Activated CD4-positive, alpha-beta T cell treated with anti-CD3 and anti-CD28 coated beads for 48 hours (primary cell): ENCODE measurements at places on chromosomes 13 and 19.

- no peak for DNase-seq
These were observed 88.0 kb downstream of the SLC10A2 start for GRCh38 chr13:102978168-102978567.

- DNase-seq, result no peak
These were observed 671 bp downstream of the MCOLN1 start for GRCh38 chr19:7522923-7523667.

- no peak for DNase-seq
These were observed 97.2 kb upstream of the ARHGEF7 start for GRCh38 chr13:111017755-111018459.

- peak; percentile 88 for DNase-seq
These were observed 2.0 kb downstream of the SLC1A5 start for GRCh38 chr19:46786236-46787039.

DNA sequence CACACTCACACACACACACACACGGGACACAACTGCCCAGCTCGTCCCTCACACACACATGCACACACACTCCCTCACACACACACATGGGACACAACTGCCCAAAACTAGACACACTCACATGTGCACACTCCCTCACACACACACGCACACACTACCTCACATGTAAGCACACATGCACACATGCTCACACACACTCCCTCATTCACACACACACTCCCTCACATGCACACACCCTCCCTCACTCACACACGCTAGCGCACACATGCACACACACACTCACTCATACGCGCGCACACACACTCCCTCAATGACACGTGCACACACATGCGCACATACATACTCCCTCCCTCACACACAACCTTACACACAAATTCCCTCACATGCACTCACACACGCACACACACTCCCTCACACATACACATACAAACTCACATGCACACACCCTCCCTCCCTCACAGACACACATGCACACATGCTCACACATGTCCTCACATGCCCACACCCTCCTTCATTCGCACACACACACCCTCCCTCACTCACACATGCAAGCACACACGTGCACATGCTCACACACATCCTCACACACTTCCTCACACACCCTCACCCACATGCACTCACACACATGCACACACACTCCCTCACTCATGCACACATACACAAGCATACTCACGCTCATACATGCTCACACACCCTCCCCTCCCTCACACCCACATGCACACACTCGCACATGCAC, 9.0 kb upstream of the RASA3 start:
- DNase-seq, result no peak

DNA sequence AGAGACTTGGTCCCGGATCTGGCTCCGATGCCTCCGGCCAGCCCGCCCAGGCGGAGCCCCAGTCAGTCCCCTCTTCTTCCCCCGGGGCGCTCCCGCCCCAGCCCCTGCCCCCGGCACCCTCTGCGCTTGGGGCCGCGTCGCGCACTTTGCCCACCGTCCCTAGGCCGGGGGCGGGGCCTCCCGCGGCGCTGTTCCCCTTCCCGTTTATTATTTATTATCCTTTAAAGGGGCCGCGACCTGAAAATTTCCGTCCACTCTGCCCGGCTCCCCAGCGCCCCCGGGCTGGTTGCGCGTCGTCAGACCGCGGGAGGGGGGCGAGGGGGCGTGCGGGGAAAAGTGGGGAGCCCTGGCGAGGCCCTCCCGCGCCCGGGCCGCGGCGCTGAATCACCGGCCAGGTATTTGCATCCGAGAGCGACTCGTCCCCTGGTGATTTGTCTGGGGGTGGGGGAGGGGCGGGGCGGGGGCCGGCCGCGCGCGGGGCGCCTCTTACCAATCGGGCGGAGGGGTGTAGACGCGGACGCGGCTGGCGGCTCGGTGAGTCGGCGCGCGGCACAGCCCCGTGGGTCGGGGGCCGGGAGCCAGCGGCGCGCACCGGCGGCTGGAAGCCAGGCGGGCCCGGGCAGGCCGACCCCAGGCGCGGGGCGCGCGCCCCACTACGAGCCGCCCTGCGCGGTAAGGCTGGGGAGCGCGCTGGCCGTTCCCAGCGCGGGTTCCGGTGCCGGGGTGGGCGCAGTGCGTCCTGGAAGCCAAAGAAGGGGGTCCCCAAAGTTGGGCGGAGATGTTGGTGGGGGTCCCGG, at the start of gene ARID3A:
ARID3A (plus strand) TSS at position 510 of the 797 bp plus-strand sequence. CDS start 3,494 bp downstream, outside the sequence.
- peak; percentile 82 for DNase-seq

GRCh38 chr13:51645154-51645650, 60.9 kb downstream of the WDFY2 start:
- no peak for DNase-seq

GRCh38 chr13:65159803-65160202, 2070.3 kb downstream of the PCDH9 start:
- no peak for DNase-seq

- DNase-seq, result no peak
These were observed 65.2 kb downstream of the SLC15A1 start for GRCh38 chr13:98687319-98687718.

DNA sequence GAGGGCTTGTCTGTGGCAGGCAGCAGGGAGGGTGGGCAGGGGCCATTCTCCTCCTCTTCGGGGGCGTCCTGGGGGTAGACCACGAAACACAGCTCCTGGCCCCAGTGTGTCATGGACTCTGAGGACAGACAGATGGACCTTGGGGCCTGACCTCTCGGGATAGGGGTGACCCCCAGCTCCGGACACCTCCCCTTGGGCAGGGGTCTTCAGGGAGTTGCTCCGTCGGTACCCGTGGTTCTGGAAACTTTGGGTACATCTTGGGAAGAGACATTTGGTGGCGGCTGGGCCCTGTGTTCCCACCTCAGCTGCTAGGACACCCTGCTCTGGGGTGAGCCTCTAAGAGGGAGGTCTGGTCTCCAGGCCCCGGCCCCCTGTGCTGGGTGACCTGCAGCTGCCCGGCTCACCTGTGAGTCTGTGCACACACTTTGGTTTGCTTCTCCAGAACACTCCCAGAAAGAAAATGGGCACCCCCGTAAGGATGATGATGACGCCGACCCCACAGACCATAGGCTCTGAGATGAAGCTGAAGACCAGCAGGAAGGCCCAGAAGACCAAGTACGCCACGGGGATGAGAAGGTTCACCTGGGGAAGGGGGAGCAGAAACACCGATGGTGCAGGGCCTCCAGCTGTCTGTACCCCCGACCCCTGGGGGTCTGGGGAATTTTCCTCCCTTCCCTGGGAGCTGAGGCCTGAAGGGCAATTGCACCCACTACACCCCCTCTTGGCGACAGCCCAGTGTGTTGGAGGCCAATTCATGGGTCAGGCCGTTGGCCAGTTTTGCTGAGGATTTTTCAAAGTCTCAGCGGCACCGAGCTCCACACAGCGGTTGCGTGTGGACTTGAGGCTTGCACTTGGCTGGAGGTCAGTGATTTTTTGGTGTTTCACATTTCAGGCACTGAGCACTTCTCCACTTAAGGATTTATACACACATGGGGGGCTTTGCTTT, 15.0 kb downstream of the LRP3 start:
- DNase-seq, result no peak

DNA sequence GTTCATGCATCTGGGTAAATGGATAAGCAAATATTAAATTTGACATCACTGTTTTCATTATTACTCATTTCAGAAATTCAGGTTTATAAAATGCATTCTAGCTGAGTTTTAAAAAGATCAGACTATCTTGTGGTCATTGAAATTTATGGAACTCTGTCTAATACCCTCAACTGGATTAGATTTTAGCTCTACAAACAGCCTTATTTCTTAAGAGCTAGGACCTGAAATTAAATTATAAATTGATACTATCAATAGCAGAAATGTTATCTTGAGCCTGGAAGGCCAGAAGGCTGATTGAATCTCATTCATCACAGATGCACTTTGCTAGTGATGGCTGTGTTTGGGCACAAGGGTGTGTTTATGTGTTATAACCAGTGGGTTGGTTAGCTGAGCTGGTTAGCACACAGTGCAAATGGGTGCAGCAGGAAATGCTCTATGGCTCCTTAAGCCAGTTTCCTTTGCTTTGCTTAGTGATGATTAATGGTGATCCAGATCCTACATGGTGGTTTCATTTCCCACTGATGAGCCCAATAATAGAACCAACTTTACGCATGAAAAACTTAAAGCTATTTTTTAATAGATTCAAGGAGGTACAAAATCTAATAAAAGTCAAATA, 310.8 kb upstream of the KLF12 start:
- DNase-seq, result no peak

GRCh38 chr13:29703421-29703820, 107.9 kb upstream of the SLC7A1 start:
- DNase-seq, result no peak

DNA sequence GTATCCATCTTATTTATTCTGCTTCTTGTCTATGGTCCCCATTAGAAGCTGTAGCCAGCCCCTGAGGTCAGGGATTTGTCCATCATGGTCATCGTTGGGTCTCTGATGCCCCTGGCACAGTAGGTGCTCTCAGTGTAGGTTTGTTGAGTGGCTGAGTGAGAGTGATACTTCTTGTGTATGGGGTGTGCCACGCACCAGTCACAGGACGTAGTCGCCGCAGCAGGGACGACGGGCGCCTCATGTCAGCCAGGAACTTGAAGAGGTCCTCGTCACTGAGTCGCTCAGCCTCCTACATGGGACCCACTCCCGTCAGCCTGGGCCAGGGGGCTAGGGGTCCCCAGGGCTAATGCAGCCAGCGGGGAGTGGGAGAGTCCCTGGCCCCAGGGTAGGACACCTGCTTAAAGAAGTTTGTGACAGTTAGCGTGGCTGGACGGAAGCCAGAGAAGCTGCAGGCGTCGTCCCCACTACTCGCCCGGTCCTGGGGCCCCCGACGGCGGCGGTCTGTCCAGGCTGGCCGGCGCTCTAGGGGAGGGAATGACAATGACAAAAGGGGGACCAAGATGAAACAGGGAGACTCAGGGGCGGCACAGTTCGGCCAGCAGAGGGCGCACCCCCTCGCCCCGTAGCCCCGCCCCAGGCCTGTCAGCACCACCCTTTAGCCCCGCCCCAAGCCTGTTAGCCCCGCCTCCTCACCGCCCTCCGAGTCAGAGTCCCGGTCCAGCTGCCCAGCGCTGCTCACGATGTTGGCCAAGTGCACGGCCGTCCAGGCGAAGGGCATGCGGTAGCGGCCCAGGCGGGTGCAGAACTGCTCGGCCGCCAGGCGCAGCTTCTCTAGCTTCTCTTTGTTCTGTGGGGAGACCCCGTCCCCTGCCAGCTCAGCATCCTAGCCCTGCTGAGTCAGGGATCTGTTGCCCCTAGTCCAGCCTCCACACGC, 3.7 kb downstream of the ANGPTL8 start:
- peak; percentile 94 for DNase-seq
